ENCODE measurements at places on chromosomes 3 and 15.
A peak's percentile ranks its signal among the peaks of the same experiment; 100 is the strongest.

DNA sequence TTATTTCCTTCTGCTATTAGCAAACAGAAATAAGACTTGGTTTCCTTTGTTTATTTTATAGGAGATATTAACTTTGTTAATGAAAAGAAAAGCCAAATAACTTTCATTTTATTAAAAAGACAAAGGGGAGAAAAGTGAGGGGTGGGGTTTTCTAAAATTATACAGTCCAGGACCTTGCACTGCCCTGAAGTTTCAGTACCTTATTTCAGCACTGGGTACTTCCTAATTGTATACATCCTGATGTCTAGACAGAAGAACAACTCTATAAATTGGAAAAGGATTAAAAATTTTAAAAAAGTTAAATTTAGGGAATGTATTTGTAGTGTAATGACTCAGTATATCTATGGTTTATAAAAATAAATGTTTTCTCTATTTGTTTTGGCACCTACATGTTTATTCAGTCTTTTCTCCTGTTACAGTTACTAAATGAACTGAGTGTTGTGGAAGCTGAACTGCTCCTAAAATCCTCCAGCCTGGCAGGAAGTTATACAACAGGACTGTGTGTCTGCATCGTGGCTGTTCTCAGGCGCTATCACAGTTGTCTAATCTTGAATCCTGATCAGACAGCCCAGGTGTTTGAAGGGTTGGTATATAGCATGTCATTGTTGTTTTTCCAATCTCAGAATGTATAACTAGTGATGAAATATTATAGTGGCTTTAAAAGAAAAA lies 27.6 kb upstream of the P2RY13 start:
- DNase-seq = peak; percentile 23

- DNase-seq = no peak
These were observed 32.3 kb downstream of the ATP13A5 start for GRCh38 chr3:193346259-193346658.

- no peak for DNase-seq
These were observed 174.7 kb downstream of the IGF1R start for GRCh38 chr15:98823012-98823458.

DNA sequence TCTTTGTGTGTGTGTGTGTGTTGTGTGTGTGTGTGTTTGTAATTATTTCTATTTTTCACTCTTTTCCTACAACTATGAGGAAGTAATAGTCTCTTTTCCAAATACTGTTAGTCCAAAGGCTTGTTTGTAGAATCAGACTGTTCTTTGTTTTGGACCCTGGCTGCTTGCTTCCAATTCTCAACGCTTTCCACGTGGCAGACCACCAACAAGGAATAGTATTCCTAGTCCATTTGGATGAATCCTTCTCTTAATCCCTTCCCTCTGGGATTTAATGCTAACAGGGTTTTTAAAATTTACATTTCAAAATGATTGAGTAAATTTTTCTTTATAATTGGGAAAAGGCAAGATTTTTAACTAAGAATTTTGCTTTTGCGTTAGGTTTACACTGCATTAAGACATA lies 62.7 kb downstream of the ADAMTSL3 start:
- DNase-seq = no peak

GRCh38 chr3:138778643-138779042 lies 56.1 kb downstream of the PIK3CB start:
- DNase-seq = no peak

GRCh38 chr15:62391641-62392262 lies 226.7 kb upstream of the C2CD4B start:
- DNase-seq = peak; percentile 63

DNA sequence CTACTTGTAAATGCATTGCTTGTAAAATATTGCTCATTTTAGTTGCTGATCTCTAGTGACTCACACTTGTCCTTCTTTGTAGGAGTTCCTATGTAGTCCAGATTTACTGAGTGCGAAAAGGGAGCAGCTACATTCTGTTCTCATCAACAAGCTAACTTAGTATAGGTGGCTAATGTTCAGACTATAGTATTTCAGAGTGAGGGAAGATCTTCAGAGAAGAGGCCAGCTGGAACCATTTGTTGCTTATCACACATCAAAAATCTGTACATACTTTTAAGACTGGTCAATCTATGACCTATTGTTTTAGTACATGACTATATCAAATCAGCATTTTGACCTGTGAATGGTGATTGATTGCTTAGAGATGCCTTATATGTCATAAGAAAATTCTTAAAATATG lies 71.3 kb upstream of the THSD4 start:
- DNase-seq = no peak

DNA sequence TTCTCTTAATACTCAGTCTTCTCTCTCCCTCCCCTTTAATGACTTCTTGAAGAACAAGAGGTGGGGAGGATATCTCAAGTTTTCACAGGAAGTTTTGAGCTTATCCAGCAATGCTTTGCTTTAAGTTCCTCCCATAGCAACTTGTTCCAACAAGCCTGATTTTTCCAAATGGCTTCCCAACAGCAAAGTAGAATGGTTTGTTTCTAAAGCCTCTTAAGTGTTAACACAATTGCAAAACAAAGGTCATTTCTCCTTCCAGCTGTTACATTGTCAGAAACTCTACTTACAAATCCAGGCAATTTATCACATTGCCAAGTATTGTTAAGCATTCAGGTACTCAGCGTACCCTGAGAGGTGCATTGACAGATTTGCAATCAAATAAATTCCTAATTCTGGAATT lies 6.8 kb upstream of the ZNF770 start:
- DNase-seq = peak; percentile 19

GRCh38 chr15:99476413-99477222 lies 89.2 kb upstream of the MEF2A start:
- peak; percentile 97 for DNase-seq

GRCh38 chr3:71543371-71544016 lies 40.0 kb downstream of the FOXP1 start:
- no peak for DNase-seq

DNA sequence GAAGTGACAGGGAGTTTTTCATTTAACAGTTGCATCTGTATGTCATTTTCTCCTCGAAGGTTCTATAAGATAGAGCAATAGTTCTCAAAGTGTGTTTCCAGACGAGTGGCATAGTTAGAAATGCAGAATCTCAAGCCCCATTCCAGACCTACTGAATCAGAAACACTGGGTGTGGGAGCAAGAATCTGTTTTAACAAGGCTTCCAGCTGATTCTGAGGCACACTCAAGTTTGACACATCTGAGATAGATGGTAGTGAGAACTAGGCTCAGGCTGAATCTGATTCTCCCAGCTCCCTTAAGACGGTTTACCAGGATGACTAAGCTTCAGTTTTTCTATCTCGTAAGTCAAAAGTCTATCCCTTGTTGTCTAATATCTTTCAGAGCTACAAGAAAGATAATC lies 159.8 kb upstream of the NUDT16 start:
- peak; percentile 41 for DNase-seq

DNA sequence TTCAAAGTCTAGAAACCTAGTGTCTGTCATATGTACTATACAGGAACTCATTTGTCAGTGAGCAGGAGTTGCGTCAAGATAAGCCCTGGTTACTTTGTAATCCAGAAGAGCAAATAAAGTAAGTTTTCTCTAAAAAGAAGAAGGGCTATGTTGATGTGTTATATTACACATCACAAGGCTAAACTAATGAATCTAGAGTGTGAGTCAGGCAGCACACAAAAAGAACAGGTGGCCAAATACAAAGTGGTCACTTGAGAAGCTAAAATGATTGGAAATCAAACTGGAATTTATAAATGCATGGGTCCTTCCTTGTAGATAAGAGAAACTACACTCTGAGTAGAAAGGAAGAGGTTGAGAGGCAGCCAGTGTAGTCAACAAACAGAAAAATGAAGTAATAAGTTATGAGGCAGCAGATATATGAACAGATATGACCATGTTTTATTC lies 771.6 kb downstream of the DIPK2A start:
- no peak for DNase-seq
